ENCODE measurements at places on chromosomes 5 and 9.

- DNase-seq = no peak
Measured at GRCh38 chr9:136318111-136318775, 9.1 kb upstream of the GPSM1 start.

DNA sequence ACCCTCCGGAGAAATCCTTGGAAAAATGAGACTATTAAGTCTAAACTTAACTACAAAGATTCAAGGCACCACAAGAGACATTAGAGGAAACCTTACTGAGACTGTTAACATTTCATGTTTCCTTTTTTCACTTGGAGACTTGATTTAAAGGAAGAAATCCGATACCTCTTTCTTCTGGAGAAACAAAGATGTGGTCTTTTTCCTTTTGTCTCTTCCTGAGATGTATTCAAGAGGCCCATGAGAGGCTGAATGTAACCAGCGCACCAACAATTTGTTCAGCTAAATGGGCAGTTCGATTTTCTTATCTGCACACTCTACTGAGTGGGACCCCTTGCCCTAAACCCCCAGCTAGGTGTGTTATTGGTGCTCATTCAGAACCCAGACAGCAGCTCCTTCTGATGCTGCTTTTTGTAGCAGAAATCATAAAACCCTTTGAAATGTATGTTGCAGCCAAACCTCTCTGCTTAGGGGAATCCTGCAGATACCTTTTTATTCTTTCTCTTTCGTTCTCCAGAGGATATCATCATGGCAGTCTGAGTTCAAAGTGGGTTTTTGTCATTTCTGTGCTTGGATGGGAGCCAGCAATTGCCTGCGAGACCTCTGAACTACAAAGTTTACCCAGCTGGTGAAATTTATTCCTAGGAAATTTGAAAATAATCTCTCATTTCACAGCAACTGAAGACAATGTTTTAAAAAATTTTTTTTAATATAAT, 41.9 kb upstream of the ACTBL2 start:
- no peak for DNase-seq

- DNase-seq = no peak
Measured at GRCh38 chr5:136279314-136279713, 86.0 kb downstream of the TRPC7 start.

GRCh38 chr9:131180454-131180853, 55.1 kb downstream of the NUP214 start:
- DNase-seq = peak; percentile 94

DNA sequence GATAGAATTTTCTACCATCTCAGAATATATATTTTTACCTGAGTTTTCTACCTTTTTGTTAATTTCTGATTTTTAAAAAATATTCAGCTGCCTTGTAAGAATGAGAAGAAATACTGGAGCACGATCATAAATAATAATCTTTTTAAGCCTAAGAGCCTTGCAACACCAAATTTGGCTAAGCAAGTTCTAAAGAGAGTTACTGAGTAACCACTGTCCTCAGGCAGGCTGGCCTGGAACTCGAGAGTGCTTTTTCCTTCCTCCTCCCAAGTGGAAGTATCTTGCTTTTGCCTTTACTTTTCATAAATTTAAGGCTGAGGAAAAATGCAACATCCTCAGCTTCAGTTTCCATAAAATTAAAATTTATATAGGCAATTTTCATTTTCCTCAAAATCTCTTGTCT, 21.0 kb downstream of the GLRX start:
- no peak for DNase-seq

- no peak for DNase-seq
Measured at GRCh38 chr9:124886866-124887492, 25.0 kb downstream of the ARPC5L start.

GRCh38 chr5:173397516-173397915, 69.3 kb upstream of the STC2 start:
- no peak for DNase-seq

GRCh38 chr9:119961774-119962424, 592.7 kb upstream of the BRINP1 start:
- DNase-seq = peak; percentile 39

GRCh38 chr5:40733434-40733833, 22.3 kb downstream of the TTC33 start:
- DNase-seq = peak; percentile 66

- DNase-seq = no peak
Measured at GRCh38 chr9:35172878-35173277, 11.1 kb downstream of the UNC13B start.

DNA sequence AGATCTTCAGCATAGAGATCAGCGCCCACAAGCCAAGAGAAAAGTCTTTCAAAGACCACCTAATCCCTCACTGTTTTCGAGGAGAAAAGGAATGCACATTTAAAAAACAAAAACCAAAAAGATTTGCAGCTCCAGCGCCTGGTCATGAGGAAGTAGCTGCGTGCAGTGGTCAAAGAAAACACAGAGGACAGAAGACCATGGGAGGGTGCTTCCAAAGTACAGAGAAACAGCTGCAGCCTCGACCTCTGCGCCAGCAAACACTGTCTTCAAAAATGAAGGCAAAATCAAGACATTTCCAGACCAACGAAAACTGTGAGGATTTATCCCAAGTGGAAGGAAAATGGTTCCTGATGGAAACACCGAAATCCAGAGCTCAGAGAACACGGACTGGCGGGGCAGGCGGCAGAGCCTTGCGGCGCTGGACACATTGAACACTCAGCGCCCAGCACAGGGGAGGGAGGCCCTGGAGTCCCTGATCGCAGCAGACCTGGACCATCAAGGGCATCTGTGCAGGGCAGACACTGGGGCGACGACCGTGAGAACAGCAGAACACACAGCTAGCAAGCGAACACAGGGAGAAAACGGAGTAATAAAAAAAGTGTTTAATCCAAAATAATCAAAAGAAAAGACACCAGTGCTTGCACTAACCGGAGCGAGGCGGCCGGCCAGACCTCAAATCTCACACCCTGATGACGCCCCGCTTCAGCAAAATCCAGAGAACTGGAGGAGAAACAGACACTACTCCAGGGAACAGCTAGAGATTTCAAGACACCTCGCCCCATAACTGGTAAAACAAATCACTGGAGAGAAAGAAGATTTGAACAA, 12.6 kb upstream of the SLC12A7 start:
- DNase-seq = no peak

DNA sequence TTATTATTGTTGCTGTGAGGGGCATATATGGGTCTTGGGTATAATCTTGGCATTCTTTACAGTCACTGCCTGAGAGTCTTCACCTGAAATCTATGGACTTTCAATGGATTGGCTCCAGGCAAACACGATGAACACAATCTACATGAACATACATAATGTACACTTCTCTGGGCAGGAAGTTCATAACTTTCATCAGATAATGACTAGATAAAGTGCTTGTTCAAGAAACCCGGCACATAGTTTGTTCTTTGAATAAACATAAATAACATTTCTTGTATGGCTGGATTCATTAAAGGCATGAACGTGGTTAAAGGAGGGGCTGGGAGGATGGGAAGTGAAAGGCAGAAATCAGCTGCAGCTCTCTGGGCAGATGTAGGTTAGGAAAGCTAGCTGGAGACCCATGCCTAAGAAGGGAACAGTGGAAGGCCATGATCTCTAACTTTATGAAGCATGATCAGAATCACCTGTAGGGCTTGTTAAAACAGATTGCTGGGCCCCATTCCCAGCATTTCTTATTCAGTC, 306.9 kb upstream of the EFNA5 start:
- DNase-seq = no peak

GRCh38 chr5:179839328-179840256, 18.9 kb downstream of the SQSTM1 start:
- no peak for DNase-seq

DNA sequence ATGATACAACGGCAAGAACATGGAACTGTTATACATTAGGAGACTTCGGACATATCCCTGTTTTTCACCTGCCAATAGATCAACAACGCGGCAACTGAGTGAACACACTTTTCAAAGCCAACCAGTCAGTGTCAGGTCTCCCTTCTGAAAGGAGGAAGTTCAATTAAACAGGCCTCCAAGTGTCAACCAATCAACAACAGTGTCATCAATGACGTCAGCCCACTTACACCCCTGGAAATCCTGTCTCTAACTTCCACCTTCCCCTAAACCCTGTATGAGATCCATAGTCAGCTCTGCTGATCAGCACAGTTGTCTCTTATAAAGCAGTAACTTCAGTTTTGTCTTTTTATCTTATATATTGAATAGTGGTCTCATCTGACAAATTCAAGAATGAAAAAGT, 36.6 kb downstream of the DMRT3 start:
- peak; percentile 4 for DNase-seq

DNA sequence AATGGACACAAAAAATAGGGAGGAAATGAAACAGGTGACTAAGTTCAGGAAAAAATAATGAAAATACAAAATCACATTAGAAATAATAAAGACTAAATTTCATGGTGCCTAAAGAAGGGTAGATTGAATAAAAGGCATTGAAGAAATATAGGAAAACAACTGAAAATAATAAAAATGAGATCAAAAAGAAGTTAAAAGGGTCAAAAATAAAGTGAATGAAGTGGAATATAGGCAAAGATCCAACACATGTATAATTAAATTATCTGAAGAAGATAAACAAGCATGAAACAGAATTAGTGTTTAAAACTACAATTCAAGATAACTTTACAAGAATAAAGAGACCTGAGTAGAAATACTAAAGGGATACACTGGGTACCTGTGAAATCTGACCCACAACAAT, 87.6 kb downstream of the SUSD1 start:
- DNase-seq = no peak

GRCh38 chr5:80622756-80623155, 31.7 kb upstream of the MSH3 start:
- DNase-seq = no peak

GRCh38 chr9:136309806-136310220, 5.9 kb upstream of the CCDC187 start:
- no peak for DNase-seq

DNA sequence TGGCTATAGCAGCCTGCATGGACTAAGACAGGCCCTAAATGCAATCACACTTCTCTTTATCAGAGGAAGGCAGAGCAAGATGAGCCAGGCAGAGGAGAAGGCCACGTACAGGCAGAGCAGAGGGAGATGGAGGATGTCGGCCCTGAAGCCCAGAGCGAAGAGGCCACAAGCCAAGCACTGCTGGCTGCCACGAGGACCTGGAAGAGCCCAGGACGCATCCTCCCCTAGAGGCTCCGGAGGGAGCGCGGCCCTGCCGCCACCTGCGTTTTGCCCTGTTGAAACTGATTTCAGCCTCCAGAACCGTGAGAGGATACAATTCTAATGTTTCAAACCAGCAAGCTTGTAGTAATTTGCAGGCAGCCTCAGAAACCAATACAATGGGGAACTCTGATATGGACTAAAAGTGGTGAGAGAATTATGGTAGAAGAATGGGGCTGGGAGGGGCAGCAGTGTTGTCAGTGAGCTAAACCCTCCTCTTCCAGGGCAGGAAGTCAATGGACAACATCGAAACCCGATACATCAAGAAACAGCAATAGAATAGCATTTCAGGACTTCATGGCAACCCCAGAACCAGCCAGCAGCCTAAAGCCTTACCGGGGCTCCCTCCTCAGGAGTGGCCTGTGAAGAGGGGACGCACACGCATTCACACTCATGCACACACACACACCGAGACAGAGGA, 32.6 kb downstream of the ADAMTS2 start:
- DNase-seq = no peak

- DNase-seq = no peak
Measured at GRCh38 chr5:60297658-60298057, 402.3 kb downstream of the DEPDC1B start.

- DNase-seq = no peak
Measured at GRCh38 chr5:135691044-135691443, 112.3 kb upstream of the CXCL14 start.

DNA sequence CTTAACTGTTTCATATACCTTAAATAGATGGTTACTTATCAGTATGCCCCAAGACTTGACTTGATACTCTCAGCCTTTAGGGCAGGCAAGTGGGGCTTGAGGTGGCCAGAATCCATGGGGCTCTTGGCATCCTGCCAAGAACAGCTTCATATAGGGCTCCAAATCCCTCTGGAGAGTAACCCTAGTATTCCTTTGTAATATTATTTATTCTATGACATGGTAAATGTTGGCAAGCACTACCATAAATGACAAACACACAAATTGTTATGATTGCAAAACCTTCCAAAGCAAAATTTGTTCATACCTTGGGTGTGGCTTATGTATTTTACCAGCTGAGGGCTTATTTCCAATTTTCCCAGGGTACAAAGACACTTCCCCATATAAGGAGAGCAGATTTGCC, 257.4 kb upstream of the TRPC7 start:
- no peak for DNase-seq

GRCh38 chr5:120808606-120809005, 344.5 kb downstream of the PRR16 start:
- no peak for DNase-seq

DNA sequence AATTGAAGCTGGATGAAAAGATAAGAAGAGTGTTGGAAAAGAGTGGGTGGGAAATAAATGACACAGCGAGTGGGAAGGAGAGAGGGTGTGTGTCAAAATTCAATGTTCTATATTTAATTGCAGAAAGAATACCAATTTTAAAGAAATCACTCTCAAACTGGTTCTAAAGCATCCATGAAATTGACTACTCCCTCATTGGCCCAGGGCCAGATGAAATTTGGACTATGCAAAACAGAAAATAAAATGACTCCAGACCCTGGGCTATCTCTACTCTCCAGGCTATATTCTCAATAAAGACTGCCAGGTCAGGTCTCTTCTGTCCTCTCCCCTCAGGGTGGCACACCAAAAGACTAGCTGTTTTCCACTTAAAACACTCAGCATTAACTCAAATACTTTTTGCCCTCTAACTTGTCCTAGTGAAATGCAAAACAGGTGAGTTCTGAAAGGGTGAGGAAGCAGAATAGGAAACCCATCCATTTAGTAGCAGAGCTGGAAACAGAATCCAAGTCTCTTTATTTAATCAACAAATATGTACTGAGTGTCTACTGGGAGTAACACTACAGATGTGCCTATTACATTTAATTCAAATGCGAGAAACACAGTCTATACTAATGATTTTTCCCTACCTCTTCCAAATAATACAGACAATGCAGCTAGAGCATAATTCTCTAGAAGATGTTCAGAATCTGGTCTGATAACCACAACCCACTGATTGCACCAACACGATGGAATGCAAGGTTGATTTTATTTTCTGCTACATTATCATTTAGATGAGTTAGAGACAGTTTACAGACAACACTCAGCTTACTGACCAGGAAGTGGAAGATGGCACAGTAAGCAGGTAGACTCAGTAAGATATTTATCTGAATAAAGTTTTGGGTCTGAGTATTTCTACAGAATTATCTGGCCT, 42.1 kb downstream of the EFCAB9 start:
- no peak for DNase-seq

DNA sequence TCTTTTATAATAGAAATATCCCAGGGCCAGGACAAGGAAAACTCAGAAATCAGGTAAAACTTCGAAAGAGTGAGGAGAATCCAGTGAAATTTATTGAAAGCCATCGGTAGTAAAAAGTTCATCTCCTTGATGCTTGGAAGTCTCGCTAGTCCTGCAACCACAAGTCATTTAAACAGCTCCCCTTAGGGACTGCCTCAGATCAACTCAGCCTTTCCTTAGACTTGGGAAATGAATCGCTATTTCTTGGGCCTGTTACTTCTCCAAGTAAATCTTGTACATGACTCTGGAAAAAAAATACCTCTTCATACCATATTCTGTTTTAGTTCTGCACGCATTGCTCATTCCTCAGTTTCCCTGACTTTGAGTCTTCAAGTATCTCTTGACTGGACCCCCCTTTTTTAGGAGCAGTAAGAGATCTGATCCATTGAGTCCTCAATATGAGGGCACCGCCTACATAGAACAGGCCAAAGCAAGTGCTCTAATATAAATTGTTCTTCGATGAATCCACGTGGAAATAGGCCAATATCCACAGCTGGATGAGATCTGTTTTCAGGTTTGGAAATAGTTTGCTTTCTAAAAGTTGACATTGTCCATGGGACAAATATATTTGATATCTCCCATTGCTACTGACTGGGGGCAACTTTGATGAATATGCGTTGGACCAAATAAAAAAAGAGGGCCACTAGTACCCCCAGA, 114.2 kb downstream of the PRDM6 start:
- no peak for DNase-seq

All from hematopoietic multipotent progenitor cell treated with erythropoietin and hydrocortisone succinate and interleukin-3 and kit ligand, for 6 days (in vitro differentiated cells).